ENCODE measurements at places on chromosomes 12 and 14.
A peak's percentile ranks its signal among the peaks of the same experiment; 100 is the strongest.

- no peak for DNase-seq
Observed at GRCh38 chr12:92844151-92844763, 84.8 kb downstream of the EEA1 start.

GRCh38 chr12:67431411-67432020, 162.4 kb downstream of the CAND1 start:
- no peak for DNase-seq

- DNase-seq = no peak
Observed at GRCh38 chr12:29672580-29672979, 111.2 kb downstream of the TMTC1 start.

- no peak for DNase-seq
Observed at GRCh38 chr14:59540852-59541251, 35.8 kb downstream of the CCDC175 start.

GRCh38 chr12:112164011-112164660, 38.8 kb downstream of the TRAFD1 start:
- DNase-seq = no peak

GRCh38 chr14:51653775-51654532, 2.2 kb downstream of the FRMD6 start:
- peak; percentile 21 for DNase-seq

All from HT1080 (cell line).